ENCODE measurements at places on chromosomes 1 and 21. TPM values are rescaled to one million over a fixed set of nuclear protein-coding genes. Genes with fewer than 3 reads are reported as not detected.

Gene GJA8
- total RNA-seq, result not detected

Gene MASP2
- total RNA-seq, result not detected

Gene NBPF3
- 18.2 TPM for total RNA-seq

Gene FCAMR
- not detected for total RNA-seq

Gene ATP1A2
- 0.27 TPM for total RNA-seq
